CD4-positive, alpha-beta T cell treated with Interleukin-17A for 4 hours (primary cell): ENCODE measurements at places on chromosomes 4 and X.
A peak's percentile ranks its signal among the peaks of the same experiment; 100 is the strongest.

DNA sequence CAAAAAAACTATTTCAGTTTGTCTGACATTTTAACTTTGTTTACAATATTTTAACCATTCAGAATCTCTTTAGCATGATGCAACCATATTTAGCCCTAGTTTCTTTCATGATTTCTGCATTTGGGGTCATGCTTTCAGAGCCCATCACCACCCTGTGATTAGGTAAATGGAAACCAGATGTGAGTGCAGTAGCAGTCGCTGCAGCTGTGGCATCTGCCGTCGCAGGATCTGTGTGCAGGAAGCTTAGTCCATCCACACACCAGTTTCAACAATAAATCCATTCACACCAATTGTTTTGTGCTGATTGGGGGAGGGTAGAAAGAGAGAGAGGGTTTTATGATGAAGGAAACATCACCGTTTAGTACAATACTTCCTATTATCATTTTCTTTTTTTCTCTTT lies 130.5 kb downstream of the CPEB2 start:
- no peak for DNase-seq

DNA sequence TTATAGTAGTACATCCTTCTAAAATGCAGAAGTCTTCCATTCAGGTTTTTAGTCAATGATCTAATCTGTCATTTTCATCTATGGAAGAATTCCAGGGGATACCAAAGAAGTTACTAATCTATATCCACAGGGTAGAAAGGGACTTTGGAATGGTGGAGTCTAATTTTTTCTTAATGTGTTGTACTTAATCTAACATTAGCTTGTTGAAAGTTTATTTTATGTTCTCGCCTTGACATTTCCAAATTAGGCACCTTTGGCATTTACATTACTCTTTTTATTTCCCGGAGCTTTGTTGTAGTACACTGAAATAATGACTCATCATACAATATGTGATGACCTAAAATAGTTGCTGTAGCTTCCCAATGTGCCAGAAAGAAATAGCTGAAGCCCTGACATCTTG lies 91.5 kb downstream of the HTR2C start:
- no peak for DNase-seq

- no peak for DNase-seq
Observed at GRCh38 chrX:11728556-11728955, 29.5 kb upstream of the MSL3 start.

DNA sequence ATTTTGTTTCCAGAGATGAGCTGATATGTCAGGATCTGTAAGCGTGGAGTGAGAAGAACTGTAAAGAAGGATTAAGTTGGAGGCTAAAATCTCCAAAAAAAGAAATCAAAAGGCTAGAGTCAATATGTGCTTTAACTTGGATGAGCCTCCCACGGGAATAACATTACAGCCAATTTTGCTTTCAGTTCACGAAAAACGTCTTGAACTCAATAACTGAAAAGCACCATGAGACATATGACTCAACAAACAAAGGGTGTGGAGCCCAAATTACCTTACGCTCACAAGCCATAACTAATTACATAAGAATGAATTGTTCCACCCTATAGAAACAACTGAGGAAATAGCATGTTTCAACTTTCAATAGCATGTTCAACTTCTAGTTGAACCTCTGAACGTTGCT lies 22.3 kb downstream of the TMPRSS11D start:
- DNase-seq = no peak

DNA sequence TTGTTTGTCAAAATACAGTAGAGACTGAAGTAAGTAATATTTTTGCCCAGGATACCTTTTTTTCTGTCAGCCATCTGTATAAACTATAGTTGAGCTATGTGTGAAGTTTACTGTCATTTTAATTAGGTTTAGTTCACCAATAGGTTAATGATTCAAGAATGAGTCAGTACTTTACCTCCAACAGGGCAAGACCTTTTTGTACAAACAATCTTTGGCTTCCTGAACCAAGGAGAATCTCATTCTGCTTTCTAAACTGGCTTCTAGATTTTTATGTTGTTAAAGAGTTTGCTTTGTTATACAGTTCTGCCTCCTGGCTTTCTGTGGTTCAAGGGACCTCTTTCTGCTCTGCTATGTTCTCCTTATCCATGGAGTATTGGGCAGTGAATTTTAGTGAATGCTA lies 412.0 kb upstream of the NR3C2 start:
- DNase-seq = no peak

GRCh38 chr4:14856062-14856933 lies 146.0 kb upstream of the CPEB2 start:
- DNase-seq = no peak

DNA sequence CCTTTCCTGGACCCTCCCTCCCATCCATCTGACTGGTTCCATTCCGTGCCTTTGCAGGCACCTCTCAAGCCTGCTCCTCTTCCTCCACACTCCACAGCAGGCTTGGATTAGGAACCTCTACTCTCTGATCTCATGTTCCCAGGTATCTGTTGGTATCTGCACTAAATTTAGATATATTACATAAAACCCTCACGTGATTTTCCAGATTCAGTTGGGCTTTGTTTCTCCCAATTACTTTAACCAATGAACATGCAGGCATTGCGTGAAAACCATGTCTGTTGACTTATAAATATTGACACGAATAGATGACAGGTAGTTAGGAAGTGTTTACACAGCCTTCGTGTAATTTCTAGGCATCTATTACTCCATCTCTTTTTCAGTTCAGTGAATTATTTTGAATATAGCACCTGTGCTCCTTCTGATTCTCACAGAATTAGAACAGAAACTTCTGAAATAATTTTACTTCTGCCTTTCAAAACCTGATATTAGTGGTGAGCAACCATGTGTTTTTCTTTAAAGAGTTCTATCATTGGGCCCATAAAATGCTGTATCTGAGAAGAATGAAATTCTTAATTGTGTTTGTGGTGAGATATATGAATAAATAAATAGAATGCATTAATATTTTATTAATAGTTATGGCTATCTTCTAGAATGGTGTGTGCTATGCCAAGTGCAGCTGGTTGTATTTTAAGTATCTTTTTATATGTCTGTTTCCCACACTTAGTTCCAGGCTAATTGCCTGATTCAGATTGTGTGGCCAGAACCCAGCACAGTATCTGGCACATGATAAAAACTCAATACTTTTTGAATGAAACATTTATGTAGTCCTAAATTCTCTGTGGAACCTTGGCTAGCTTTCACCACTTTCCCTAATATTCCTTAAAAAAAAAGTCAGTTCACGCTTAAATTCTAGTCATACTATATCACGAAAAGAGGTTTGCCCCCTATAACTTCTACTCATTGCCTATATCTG lies 304.8 kb downstream of the QDPR start:
- DNase-seq = no peak

- DNase-seq = no peak
Observed at GRCh38 chr4:124504431-124504830, 208.1 kb downstream of the ANKRD50 start.

- no peak for DNase-seq
Observed at GRCh38 chr4:53534684-53535083, 56.6 kb downstream of the LNX1 start.

- no peak for DNase-seq
Observed at GRCh38 chr4:153939570-153939969, 150.7 kb upstream of the SFRP2 start.

GRCh38 chrX:42143866-42144592 lies 220.7 kb upstream of the CASK start:
- DNase-seq = no peak

GRCh38 chr4:110196871-110197528 lies 1.4 kb downstream of the ELOVL6 start:
- DNase-seq = peak; percentile 71

DNA sequence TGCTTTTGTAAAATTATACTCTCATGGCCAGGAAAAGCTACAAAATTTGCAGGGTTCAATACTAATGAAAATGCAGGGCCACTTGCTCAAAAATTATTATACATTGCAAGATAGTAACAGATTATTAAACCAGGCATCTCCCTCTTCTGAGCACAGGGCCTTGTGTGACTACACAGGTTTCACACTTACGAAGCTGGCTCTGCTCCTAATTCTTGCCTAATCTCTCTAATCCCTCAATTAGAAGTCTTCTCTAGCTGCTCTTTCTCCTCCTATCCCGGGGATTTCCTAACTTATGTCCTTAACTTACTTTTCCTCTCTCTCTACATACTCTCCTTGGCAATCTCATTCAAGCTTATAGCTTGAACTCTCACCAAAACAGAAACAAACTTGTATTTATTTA lies 168.3 kb downstream of the AREG start:
- DNase-seq = no peak

DNA sequence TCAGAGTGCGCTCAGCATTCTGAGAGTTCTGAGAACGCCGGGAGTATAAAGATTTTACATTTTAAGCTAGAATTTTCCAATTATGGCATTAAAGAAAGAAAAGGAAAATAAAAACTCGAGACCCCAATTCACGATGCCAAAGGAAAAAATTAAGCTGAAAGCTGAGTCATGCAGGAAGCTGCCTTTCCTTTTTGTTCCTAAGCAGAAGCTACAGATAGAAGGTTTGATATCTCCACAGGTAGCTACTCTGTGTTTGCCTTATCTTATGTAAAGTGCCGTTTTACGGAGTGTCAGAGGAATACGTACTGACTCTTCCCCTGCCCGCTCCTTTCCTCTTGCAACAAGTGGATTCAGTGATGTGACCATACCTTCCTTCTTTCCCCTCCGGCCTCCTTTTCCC lies 10.8 kb upstream of the SORBS2 start:
- no peak for DNase-seq

- no peak for DNase-seq
Observed at GRCh38 chr4:132918096-132918495, 231.0 kb upstream of the PCDH10 start.
